Tibial artery (tissue), 4 donors: ENCODE measurements at places on chromosomes 1 and 21.

DNA sequence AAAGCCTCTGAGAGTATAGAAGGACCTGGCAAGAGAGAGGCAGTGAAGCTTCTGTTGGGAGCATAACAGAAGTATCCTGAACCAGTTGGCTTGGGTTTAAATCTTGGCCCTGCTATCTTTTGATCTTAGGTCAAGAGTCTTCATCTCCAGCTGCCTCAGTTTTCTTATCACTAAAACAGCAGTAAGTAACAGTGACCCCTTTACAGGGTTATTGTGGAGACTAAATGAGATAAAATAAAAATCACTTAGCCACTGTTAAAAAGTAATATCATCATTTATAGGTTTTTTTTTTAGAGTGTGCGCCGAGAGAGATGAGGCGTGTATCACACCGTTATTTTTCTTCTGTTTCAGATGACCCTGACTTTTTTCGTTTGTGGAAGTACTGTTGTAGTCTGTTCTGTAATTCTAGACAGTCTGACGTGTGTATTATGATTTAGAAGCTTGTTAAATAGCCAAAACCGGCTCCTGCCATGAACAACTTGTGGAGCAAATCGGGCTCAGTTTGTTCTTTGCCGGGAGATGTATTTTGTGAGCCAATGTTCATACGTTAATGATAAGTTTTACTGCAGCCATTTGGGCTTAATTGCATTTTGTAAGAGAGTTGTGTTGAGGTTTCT, 1.1 kb downstream of the THRAP3 start:
- no peak for DNase-seq

DNA sequence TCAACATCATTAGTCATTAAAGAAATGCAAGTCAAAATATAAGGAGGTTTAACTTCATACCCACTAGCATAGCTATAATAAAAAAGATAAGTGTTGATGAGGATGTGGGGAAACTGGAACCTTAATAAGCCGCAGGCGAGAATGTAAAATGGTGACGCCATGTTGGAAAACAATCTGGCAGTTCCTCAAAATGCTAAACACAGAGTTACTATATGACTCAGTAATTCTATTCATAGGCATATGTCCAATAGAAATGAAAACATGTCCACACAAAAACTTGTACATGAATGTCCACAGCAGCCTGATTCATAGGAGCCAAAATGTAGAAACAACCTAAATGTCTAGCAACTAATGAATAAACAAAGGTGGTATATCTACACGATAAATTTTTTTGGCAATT, 23.2 kb downstream of the DDX59 start:
- no peak for DNase-seq

DNA sequence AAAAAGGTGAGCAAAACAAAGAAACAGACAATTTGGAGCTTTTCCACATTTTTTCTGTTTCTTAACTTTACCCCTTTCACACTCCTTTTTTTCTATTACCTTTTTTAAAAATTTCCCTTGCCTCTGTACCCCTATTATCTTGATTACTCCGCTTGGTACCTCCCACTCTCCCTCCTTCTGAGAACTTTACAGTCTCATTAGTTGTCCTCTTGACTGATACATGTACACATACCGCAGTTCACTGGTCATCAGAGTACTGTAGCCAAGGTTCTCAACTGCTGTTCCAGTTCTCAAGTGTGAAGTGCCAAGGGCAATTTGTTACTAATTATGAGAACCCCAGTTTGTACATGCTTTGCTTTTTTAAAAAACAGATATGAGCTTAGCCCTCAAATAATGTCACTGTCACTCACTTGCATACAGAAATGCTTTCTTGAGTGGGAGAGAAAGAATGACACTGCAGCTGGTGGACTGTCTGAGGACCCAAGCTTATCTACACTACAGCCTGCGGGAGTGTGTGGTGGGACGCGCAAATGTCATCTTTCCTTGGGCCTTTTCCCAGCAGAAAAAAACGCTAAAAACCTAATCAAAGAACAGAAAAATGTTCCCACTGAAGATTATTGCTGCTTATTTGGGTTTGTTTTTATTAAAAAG, 160.8 kb downstream of the DISP1 start:
- DNase-seq = no peak

- DNase-seq = peak; percentile 89
These were observed at the start of gene NOC2L for GRCh38 chr1:958823-959730. NOC2L (minus strand) TSS chr1:959256; CDS start chr1:959240, 16 bp downstream.

GRCh38 chr1:205028924-205029323, 14.1 kb upstream of the CNTN2 start:
- DNase-seq = no peak

DNA sequence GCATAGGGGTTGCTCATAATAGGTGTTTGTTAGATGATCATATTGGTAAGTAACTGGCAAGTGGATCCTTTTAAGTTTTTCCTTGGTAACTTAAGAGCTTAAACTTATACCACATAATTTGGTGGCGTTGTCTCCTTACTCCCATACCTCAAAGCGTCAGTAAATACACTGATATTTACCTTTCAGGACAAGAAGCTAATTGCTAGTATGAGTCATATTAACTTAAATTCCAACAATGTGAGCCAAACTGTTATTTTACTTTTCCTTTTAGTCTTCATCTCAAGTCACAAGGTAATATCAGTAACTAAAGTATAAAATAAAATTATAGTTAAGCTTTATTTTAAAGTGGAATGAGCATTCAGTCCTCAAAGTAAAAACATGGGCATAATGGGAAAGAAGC, 9.0 kb upstream of the SH3GLB1 start:
- no peak for DNase-seq

- DNase-seq = no peak
These were observed 11.7 kb downstream of the FAM151A start for GRCh38 chr1:54611621-54612020.

DNA sequence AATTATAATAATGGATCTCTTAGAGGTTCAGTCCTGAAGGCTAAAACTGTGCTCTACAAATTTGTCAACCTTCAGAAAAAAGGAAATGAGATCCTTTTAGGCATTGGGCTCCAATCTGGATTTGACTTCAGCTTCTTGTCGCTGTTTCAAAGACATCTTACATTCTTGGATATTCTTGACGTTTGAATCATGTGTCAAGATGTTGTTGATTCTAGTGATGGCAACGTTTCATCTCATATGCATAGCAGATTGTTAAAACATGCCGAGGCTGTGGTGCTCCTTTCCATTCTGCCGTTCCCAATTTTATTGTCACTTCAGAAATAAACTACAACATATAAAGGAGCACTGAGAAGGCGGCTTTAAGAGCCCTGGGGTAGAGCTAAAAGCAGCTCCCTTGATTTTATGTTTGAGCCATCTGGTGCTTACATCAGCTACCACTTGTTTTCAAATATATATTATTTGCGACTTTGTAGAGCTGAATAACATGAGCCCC, 467.6 kb upstream of the ZRANB2 start:
- no peak for DNase-seq

- no peak for DNase-seq
These were observed 52.9 kb downstream of the MRPS6 start for GRCh38 chr21:34126269-34126668.
